ENCODE measurements at places on chromosomes 4 and X.

DNA sequence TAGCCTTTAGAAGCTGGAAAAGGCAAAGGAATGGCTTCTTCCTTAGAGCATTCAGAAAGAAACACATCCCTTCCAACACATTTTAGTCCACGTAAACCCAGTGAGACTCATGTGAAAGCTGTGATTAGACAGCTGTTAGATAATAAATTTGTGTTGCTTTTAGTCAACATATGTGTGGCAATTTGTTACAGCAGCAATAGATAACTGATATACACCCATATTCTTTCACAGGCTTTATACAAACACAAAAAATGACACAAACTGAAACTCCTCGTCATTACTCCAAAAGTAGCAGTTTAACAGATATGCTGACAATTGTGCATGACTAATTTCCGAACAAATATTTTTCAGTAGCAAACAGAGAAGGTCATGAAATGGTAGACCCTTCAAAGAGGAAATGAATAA, 65.3 kb downstream of the ANTXR2 start:
- no peak for DNase-seq

GRCh38 chr4:4574052-4574451, 32.2 kb upstream of the STX18 start:
- DNase-seq = no peak

DNA sequence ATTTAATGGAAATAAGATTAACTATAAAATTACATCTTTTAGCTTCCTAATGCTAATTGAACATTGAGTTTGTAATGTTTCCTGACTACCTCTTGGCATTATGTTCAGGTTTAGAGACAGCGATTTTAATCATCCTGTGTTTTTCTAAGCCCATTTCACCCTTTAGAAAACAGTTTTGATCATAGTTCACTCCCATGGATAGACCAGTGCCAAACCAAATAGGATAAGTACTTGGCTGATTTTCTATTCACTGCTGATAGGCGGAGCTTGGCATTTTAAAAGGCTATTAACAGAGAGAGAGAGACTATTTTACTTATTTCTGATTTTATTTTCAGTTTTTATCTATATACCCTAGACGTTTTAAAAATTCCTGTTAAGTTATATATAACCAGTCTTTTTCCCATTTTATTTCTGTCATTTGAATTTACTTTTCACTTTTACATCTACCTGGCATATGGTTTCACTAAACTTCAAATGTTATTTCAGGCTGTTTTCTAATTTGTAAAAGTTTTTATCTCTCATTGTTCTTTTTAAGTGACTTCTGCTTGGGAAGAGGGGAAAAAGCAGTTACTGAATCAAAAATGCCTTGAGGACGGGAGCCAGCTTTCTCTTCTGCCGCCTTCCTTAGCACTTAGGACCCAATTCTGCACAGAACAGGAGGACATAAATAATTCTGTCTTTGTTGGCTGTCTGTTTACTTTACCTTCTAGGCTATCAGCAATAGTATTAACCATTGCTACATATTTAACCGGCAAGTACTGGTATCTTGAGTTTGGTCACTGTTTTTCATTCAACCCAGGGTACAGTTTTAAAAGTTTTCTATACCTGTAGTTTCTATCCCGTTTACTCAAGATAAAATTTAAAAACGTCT, 46.4 kb downstream of the SGMS2 start:
- no peak for DNase-seq

GRCh38 chr4:10659251-10659650, 25.3 kb downstream of the CLNK start:
- no peak for DNase-seq

GRCh38 chr4:169045862-169046584, 36.0 kb upstream of the CBR4 start:
- DNase-seq = no peak

DNA sequence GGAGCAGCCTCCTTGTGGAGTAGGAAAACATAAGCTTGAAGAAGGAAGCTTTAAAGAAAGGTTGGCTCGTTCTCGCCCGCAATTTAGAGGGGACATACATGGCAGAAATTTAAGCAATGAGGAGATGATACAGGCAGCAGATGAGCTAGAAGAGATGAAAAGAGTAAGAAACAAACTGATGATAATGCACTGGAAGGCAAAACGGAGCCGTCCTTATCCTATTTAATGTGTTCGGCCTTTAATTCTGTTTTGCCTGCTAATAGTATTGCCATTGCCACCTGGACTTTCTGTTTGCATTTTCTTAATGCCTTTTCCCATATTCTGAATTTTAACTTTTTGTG, 1.4 kb downstream of the TCEAL1 start:
- DNase-seq = no peak

GRCh38 chr4:77393996-77394395, 211.6 kb upstream of the CXCL13 start:
- no peak for DNase-seq

GRCh38 chr4:86512631-86513030, 81.5 kb upstream of the PTPN13 start:
- DNase-seq = no peak

GRCh38 chr4:37008199-37008598, 236.3 kb upstream of the NWD2 start:
- no peak for DNase-seq

DNA sequence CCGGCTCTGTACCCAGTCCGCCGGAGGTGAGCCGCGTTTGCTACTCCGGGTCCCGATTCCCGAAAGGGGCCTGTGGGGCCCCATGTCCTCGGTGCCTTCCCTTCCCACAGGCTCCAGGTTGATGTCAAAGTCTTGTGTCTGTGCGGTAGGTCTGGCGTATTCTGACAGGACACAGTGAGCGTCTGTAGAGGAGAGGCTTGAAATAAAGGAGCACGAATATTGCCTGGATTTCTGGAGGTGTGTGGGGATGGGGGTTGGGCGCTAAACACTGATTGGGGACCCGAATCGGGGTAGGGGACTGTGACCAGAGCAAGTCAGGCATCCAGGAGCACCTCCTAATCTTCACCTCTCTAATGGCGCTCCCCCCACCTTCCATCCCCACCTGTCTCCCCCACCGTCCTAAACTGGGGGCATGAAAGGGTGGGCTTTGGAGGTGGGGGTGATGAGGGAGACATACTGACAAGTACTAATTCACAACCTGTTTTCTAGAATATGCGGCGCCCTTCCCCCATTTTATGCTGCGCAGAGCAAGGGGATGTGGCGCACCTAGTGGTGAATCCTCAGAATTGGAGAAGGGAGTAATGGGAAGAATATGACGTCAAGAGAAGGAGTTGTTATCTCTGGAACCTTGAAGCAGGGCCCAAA, 855 bp downstream of the GPRASP2 start:
- peak; percentile 48 for DNase-seq

DNA sequence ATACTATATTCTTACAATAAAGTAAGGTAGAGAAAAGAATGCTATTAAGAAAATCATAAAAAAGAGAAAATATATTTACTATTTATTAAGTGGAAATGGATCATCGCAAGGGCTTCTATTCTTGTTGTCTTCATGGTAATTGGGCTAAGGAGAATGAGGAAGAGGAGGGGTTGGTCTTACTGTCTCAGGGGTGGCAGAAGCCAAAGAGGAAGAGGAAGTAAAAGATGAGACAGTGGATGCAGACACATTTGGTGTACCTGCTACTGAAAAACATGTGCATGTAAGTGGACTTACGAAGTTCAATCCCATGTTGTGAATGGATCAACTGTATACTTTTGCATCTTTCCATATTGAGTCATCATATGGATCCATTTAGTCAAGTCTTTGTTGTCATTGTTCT, 1502.1 kb upstream of the ADGRL3 start:
- DNase-seq = no peak

GRCh38 chr4:114811564-114812301, 213.1 kb downstream of the UGT8 start:
- DNase-seq = no peak

DNA sequence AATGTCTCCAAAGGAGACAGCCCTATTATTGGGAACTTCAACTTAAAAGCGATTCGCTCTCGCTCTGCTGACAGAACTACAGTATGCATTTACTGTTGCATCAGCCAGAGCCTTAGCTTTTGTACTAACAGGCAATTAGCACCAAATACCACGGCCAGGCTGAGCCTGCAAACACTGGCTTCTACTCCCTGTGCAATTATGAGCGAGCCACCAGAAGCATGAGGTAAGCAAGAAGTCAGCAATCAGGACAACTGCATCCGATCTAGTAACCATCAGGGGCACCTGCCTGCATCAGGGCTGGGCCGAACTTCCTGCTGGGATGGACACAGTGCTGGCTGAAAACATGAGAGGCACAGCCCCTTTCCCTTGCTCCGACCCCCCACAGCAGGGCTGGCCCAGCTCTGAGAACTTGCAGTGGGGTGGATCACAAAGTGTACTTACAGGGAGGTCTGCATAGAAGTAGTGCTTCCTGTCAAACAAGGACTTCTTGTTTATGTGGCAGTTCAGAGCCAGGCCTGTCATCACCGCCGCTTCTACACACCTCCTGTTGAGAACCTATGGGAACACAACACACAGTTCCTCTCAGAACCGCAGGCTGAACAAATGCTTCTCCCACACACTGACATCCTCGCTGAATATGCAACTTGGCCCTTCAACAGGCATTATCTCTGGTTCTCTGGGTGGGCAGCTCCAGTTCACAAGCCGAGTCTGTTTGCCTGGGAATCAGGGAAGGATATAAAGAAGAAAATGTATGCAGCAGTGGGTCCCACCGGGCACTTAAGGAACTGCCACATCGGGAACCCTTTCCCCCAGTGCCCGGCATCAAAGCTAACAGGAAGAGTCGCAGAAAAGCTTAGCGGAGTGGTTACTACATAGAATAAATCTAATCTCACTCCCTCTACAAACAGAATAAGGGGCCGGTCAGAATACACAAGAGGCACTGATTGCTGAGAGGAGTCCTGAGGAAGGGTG, 41.5 kb downstream of the GATB start:
- DNase-seq = no peak

GRCh38 chr4:15239866-15240265, 188.0 kb upstream of the C1QTNF7 start:
- no peak for DNase-seq

GRCh38 chr4:122602277-122603142, 18.4 kb downstream of the IL21 start:
- DNase-seq = no peak

GRCh38 chrX:48890296-48890925, 7.2 kb downstream of the TIMM17B start:
- no peak for DNase-seq

DNA sequence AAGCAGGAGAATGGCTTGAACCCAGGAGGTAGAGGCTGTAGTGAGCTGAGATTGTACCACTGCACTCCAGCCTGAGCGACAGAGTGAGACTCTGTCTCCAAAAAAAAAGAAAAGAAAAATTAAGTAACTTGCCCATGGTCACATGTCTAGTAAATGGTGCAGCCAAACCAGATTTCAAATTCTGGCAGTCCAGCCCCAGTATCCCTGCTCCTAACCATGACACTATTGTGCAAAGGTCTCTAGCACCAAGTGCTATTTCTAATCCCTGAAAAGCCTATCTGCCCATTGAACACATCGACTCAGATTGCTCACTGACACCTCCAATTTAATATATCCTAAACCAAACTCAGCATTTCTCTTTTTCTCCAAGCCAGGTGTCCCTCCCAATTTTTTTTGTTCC, 7.6 kb upstream of the LAMP2 start:
- DNase-seq = no peak

GRCh38 chrX:136711147-136711546, 63.2 kb downstream of the CD40LG start:
- no peak for DNase-seq

GRCh38 chrX:140508958-140509357, 4.1 kb upstream of the SOX3 start:
- no peak for DNase-seq

- no peak for DNase-seq
Measured at GRCh38 chrX:10854594-10854993, 234.2 kb upstream of the MID1 start.

- DNase-seq = peak; percentile 23
Measured at GRCh38 chrX:39427906-39428305, 626.6 kb downstream of the MID1IP1 start.

DNA sequence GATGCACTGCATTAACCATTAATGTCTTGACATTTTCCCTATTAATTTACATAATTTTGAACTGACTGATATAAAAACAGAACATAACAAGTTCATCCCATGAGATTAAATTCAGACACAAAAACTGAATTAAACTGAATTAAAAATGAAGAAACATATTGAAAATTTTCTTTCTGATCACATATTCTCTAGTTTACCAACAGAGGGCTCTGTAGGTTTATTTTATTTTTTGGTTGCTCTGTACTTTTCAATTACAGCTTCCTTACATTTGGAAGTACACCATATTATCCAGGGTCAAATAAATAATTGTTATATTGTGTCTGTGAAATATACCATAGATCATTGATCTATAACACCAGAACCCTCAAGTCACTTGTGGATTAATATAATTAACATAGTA, 27.3 kb upstream of the CT83 start:
- DNase-seq = no peak

DNA sequence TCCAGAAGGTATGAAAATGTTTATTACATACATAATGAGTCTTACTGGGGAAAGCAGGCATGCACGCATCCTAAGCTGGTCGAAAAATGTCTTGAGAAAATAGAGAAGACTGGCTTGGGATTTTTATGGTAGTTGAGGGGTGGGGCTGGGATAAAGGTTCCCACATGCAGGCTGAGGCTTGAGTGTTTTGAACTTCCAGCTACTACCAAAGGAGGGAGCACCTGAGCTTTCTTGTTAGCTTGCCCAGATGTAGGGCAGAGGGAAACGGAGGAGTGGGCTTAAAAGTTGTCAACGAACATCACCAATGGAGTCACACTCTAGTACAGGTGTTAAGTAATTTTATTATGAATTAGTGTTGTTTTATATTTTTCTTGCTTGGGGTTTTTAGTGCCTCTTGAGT, 39.6 kb upstream of the SRPX start:
- peak; percentile 17 for DNase-seq

GRCh38 chr4:187232196-187232595, 508.5 kb upstream of the FAT1 start:
- no peak for DNase-seq

GRCh38 chr4:46508216-46508615, 118.3 kb upstream of the GABRA2 start:
- no peak for DNase-seq

DNA sequence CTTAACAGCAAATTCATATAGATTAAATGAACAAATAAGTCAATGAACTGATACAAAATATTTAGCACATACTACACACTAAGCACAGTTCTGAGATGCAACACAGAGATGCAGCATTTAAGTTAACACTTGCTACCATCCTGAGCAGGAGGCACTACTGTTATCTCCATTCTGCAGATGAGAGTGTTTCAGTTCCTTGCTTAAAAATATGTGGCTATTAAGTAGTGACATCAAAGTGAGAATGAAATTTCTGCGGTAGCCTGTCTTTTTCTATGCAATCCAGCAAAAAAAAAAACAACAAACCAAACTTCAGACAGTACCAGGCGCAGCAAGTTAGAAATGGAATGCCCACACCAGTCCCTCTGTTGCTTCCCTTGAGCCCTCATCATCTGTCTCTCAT, 90.8 kb downstream of the SHISA3 start:
- DNase-seq = no peak

All from AG08396 (cell line).